Activated CD8-positive, alpha-beta memory T cell treated with anti-CD3 and anti-CD28 coated beads for 1 hour (primary cell): ENCODE measurements at places on chromosomes 4 and X.

DNA sequence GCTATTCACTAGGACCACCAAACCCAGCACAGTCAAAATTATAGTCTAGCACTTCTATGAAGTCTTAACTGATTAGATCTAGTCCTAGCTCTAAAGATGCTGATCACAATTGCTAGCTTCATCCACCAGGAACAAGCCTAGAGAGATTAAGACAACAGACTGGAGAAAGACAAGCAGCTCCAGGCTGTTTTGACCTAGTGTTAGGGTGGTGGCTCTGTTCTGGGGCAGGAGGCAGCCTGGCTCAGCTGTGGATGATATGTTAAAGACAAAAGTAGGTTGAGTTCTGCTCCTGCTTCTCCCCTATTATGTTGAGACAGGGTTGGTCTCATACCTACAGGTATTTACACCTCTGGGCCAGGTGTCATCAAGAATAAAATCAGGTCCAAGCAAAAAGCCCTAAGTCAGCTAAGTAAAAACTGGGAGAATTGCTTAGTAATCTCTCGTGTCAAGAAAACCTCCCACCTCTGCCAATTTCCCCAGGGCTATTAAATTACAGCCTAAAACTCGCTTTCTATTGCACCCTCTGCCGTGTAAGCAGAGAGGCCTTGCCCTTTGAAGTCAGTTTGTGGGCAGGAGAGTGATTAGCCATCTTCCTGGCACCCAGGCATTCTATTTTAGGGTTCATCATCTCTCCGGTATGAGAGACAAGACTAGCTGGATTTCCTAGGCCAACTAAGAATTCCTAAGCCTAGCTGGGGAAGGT, 39.9 kb downstream of the RAB40AL start:
- DNase-seq: no peak

DNA sequence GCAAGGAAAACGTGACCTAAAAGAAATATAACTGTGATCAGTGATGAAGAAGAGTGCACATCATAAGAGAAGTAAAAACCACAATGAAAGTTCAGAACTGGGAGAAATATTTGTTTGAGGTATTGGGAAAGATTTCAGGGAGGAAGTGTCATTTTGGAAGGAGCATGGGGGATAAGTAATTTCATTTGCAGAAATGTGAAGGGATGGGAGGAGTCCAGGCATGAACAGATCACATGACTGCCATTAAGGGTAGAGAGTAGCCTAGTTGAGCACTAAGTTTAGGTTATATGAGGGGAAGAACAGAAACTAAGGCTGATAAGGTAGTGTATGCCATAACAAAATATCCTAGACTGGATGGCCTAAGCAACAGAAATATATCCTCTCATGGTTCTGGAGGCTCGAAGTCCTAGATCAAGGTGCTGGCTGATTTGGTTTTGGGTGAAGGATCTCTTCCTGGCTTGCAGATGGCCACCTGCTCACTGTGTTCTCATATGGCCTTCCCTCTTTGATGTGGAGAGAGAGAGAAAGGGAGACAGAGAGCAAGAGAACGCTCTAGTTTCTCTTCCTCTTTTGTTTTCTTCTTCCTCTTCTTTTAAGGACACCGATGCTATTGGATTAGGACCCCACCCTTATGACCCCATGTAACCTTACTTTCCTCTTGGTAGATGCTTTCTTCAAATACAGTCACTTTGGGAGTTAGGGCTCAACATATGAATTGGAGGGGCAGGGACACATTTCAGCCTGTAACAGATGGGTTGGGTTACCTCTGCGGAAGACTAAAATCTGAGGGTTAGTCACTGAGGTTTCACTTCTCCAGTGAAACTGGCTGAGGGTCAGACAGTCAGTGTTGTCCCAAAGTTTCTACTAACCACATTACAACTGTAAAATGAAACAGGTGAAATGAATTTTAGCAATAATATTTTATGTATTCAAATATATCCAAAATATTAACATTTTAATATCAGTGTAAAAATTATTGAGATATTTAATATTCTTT, 77.9 kb downstream of the EGF start:
- no peak for DNase-seq

GRCh38 chr4:142901166-142901662, 55.1 kb upstream of the INPP4B start:
- DNase-seq: no peak

GRCh38 chr4:137307806-137308205, 224.5 kb downstream of the PCDH18 start:
- no peak for DNase-seq

DNA sequence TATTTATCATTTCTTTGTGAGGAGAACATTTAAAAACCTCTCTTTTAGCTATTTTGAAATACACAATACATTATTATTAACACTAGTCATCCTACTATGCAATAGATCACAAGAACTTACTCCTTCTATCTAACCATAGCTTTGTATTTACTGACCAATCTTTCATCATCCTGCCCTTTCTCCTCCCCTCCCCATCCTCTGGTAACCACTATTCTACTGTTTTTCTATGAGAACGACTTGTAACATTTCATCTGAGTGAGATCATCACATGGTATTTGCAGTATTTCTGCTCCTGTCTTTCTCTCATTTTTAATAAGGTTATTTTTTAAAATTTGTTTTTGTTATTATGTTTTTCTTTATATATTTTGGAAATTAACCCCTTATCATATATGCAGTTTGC, 331.8 kb downstream of the TEX13C start:
- no peak for DNase-seq

DNA sequence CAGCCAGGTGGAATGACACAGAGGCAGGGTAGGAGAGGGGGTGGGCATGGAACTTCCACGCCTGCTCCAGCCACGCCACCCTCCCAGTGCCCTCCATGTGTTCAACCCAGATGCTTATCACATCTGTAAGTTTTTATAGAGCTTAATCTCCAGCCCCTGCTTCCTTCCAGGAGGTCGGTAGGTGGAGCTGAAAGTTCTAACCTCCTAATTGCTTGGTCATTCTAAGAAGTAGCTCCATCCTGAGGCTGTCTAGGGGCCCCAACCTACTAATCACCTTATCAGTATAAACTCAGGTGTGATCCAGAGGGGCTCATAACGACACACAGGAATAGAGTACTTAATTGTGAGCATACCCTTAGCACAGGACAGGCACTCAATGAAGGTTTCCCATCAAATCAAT, 18.3 kb downstream of the QDPR start:
- DNase-seq: no peak

GRCh38 chrX:134418317-134419113, 41.5 kb upstream of the HPRT1 start:
- no peak for DNase-seq

DNA sequence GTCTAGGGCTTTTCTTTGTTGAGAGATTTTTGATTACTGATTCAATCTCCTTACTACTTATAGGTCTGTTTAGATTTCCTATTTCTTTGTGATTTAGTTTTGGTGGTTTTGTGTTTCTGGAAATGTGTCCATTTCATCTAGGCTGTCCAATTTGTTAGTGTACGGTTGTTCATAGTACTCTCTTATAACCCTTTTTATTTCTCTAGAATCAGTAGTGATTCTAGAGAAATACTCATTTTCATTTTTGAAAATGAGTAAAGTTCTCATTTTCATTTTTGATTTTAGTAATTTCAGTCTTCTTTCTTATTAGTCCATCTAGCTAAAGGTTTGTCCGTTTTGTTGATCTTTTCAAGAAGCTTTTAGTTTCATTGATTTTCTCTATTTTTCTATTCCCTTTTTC, 7.5 kb downstream of the IL13RA1 start:
- no peak for DNase-seq

- no peak for DNase-seq
These were observed 50.3 kb downstream of the HTRA3 start for GRCh38 chr4:8319731-8320385.

DNA sequence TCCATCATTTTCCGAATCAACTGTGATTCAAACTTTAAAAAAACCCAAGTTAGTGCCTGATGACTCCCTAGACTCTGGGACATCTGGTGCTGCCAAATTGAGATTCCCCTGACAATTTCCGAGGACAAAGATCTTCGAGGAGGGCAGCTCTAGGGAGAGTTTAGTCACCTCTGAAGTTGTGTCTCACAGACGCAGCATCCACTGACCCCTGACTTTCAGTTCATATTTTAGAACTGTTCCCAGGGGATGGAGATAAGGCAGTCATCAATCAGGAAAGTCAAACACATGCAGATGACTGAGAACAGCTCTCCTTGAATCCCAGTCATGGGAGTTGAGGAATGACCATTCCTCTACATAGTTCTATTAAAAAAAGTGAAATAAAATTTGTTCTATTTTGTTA, 643.9 kb downstream of the TRIML1 start:
- no peak for DNase-seq

DNA sequence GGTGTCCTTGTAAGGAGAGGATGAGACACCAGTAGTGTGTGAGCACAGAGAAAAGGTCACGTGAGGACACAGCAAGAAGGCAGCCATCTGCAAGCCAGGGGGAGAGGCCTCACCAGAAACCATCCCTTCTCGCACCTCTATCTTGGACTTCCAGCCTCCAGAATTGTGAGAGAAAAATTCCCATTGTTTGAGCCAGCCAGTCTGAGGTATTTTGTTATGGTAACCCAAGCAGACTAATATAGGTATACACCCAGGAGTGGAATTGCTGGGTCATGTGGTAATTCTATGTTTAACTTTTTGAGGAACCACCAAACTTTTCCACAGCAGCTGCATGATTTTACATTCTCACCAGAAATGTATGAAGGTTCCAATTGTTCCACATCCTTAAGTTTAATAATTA, 25.6 kb downstream of the ZDHHC9 start:
- no peak for DNase-seq

DNA sequence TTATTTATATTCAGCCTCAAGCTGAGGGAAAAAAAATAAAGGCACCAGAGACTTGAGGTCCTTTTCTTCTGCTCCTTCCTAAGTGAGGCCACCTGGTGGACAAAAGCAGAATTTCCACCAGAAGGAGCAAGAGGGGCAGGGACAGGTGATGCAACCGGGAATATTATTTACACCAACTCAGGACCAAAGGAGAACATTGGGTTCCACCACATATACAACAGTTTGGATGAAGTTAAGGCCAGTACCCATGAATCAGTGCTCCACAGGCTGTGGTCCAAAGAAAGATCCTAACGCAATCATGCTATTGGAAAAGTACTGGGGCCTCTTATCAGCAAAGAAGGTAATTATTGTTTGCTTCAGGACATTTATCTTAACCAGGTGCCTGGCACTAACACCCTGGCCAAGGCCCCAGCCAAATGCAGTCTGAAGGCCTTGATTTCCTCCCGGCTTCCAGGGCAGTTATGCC, 57.4 kb downstream of the TSC22D3 start:
- DNase-seq: peak; percentile 36

GRCh38 chrX:39899856-39900776, 197.6 kb downstream of the BCOR start:
- no peak for DNase-seq

GRCh38 chr4:42302348-42302747, 94.9 kb upstream of the SHISA3 start:
- DNase-seq: no peak

- no peak for DNase-seq
These were observed 62.7 kb downstream of the GAB1 start for GRCh38 chr4:143399113-143399949.

GRCh38 chr4:146098397-146098796, 77.1 kb upstream of the LSM6 start:
- no peak for DNase-seq

GRCh38 chr4:84171871-84172270, 327.2 kb downstream of the NKX6-1 start:
- no peak for DNase-seq

DNA sequence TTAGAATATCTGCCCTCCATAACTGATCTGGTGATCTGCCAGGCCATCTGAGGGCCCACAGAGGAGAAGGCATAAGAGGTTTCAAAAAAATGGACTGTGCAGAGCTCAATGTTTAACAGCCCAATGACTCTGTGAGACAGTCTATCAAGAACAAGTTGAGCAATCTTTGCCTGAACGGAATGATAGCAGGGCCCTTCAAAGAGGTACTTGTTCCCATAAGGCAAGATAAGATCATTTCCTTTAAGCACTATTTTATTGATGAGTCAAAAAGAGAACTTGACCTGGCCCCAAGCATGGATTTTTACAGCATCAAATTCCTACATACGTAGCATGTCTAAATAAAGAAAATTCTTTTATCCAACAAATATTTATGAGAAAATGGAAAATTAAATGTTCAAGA, 182.8 kb downstream of the IDS start:
- DNase-seq: no peak

DNA sequence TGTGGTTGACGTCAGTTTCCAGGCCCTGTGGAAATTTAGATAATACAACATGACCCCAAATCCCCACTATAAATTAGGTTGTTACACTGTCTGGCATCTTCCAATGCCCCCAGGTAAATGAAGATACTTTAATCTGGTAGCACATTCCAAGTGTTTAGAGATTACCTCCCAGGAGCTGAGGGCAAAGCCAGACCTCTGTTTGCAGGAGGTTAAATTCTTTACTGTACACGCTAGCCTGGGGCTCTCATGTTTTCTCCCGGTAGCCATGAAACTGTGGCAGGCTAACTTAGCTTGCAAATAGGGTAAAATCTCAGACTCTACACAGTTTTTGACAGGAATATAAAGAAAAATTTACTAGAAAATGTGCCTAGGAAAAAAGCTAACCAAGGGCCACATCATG, 450.0 kb downstream of the PDGFC start:
- DNase-seq: no peak

- DNase-seq: no peak
These were observed 4.7 kb downstream of the SLIT2 start for GRCh38 chr4:20256381-20256881.

DNA sequence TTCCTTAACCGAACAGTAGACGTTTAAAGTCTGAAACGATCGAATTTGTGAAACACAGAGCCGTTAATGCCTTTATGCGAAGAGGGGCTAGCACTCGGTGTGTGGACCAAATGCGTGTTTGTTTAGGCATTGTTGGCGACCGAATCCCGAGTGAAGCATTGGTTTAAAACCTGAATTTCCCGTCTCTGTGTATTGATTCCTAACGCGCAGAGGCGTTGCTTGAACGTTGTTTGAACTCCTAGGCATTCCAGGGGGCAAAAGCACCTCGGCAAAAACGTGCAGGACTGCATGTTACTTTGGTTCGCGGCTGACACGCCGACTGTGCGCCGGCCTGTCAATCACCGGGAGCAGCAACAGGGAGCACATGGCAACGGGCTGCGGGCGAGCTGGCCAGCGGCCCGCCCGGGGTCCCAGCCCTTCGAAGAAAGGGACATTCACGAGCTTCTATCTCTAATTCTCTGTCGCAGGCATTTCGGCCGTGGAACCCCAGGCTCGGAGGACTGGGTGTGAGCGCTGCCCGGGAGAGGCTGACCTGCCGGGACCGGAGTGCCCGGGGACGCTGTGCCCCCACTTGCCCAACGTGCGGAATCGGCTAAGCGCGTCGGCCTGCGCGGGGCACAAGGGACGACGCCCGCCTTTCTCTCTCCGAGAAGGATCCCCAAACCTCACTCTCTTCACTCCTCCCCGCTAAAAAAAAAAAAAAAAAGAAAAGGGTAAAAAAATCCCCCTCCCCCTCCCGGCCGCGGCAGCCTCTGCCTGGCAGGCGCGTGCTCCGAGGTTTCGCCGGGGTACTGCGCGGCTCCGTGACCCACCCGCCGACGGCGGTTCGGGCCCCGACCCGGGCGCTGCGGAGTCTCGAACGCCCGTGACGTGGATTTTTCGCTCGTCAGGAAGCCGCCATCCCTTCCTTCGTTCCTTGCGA, 810 bp downstream of the SPRY1 start:
- DNase-seq: peak; percentile 12

- no peak for DNase-seq
These were observed 813.1 kb upstream of the HTR2C start for GRCh38 chrX:113770806-113771205.
